Activated CD8-positive, alpha-beta memory T cell treated with anti-CD3 and anti-CD28 coated beads for 4 hours (primary cell): ENCODE measurements at places on chromosomes 5 and 9.

GRCh38 chr5:96902876-96903275, 26.6 kb downstream of the ERAP2 start:
- DNase-seq, result no peak

GRCh38 chr5:174610968-174611367, 113.4 kb upstream of the MSX2 start:
- DNase-seq, result no peak

GRCh38 chr5:77983482-77984199, 207.5 kb upstream of the TBCA start:
- no peak for DNase-seq

GRCh38 chr5:76764374-76764773, 48.4 kb downstream of the F2R start:
- no peak for DNase-seq

DNA sequence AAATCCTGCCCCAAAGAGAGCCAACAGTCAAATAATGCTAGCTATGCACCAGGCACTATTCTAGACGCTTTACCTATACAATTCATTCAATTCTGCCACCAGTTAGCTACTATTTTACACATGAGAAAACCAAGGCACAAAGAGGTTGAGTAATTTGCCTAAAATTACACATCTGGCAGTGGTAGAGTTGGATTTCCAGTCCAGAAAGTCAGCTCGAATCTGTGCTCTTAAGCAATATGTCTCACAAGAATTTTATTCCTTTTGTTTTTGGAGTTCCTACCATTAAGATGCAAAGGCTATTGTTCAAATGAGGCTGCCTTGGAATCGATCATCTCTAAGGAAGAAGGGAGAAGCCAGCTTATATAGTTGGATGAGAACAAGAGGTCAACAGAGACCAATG, 256.9 kb upstream of the RASA1 start:
- DNase-seq, result no peak

- DNase-seq, result no peak
These were observed 15.8 kb downstream of the TLN1 start for GRCh38 chr9:35716230-35716629.

- DNase-seq, result no peak
These were observed 262.9 kb upstream of the PTPRD start for GRCh38 chr9:10875752-10876151.

DNA sequence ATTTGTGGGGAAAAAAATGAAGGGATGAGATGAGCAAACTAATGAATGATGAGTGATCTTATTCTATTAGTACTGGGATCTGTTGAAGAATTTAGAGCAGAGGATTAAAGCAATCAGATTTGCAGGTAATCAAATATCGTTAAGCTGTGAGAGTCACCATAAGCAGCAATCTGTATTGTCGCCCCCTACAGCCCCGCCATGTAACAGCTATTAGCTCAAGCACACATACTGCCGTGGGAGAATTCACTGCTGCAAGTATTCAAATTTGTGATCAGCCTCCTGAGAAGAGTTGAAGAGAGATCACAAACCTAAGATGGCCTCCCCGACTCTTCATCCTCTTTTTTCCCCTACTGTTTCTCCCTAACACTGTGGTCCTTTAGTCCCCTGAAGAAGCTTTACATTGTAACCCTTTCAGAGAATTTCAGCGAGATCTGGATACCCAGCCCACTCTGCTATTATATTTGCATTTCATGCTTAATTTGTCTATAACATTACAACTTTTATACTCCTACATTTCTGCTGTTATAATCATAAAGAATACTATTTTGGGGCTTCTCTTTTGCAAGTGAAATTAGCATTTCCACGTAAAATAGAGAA, 28.5 kb upstream of the PHF24 start:
- no peak for DNase-seq

DNA sequence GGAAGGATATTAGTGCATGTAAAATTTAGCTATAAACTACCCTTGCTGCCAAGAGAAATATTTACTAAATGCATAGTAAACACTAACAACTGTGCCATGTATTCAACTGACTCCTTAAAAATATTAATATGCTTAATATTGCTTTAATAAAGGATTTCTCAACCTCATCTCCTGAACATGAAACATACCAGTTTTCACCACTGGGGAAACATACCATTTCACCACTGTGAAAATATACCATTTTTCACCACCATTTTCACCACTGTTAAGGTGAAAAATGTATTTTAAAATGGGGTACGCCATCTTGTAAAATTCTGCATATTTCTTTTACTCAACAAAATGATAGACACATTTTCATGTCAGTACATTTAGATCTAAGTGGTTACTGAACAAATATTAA, 4.5 kb downstream of the RAB14 start:
- DNase-seq, result no peak

DNA sequence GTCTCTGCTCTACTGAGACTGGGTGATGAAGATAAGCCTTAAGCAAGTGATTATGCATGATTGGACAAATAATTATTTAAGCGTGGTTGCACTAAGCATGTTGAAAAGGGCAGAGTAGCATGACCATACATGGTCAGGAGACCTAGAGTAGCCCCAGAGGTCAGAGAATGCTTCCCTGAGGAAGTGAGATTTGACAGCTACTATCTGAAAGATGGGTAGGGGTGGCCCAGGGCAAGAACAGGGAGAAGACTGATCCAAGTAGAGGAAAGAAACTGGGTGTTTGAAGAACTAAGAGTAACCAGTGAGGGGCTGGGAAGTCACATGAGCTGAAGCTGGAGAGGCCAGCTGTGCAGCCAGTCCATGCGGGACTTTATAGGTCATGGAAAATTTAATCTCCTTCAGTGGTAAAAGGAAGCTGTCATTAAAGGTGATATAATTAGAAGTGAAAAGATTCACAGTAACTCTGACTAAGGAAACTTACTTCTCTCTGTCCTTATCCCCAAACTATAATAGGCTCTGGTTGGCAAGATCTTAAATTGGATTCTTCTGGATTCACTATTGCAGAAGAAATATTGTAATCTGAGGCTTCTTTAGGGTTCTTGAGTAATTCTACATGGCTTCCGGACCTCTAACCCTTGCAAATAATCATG, 35.2 kb downstream of the YIPF5 start:
- DNase-seq, result no peak

GRCh38 chr9:113542741-113543140, 79.2 kb downstream of the RGS3 start:
- no peak for DNase-seq

DNA sequence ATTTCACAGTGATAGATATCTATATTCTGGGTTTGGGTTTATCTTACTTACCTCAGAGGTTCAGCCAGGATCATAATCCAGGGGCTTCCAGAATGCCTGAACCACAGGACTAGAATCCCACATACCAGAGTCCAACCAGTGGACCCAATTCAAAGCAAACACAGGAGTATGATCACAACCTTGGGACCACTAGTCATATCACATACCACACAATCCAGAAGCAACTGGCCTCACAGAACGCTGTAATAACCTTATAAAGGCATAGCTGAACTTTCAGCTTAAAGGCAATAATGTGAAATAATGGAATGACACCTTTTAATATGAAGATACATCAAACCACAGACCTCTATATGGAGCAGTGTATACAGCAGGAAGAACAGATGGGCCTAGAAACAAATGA, 25.3 kb downstream of the RAPGEF6 start:
- no peak for DNase-seq

DNA sequence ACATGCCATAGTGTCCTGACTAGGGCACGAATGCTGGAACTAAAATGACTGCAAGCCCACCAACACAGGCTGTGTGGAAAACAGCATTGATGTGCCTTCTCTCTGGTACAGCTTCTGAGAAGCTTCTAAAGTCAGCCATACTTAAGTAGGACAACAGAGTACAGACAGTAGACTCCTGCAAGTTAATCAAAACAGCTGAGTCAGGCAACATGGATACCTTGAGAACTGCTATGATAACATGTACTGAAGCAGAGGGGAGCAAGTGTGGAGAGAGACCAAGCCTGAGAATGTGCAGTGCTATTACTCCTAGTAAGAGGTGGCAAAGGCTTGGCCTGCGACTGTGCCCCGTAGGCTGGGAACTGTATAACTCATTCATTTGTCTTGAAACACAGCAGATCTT, 2.5 kb downstream of the ISCA1 start:
- DNase-seq, result no peak

DNA sequence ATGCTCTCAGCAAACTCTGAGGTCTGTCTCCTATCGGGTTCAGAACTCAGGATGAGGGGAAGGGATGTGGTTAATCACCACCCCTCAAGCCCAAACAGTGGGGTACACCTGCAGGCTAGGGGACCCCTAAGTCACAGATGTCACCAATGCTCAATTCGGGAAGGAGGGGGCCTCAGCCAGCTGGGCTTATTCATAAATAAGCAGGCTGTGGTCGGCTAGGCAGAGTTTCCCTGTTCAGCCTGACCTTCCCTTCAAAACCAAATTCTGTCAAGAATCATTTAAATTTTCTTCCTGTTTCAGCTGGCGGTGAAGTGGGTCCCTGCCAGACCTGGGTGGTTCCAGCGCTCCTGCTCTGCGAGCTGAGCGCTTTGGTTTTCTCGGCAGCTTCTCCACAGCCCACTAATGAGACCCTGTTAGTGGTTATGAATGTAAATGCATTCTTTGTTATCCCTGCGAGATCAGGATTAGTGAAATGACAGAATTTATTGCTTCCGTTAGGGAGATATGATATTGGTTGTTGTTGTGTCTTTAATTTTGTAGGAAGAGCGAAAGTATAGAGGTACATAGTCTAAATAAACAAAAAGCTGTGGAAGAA, 68.3 kb downstream of the AK8 start:
- DNase-seq, result no peak

GRCh38 chr5:170470808-170471404, 32.9 kb upstream of the KCNIP1 start:
- DNase-seq, result no peak

- no peak for DNase-seq
These were observed 10.4 kb downstream of the AMACR start for GRCh38 chr5:33997331-33997983.

DNA sequence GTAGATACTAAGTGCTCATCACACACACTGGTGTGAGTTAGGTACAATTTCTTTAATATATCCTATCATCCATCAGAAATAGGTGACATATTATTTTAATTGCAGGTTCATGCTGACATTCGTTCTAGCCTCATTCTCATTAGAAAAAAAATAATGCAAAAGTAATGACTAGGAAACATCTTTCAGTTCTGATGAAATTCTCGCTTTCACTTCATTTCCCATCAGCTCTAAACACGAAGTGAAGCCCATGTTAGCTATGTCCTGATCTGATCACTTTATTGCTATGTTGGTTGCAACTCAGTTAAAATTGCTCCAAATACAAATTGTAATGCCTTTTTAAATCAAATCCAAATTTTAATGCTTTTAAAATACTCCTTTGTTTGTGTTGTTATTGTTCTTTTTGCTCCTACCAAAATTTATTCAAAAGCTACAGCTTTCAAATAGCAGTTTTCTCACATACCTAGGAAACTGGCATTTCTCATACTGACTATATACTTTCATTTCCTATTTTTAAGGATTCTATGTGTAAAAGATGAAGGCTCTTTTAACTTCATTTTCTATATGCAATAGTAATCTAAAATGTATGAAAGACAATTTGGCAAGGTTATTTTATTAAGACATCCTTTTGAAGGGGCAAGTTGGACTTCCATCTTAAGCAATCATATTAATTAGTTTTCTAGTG, 1237.8 kb upstream of the ACO1 start:
- DNase-seq, result no peak

- no peak for DNase-seq
These were observed 135.7 kb downstream of the DOCK8 start for GRCh38 chr9:350384-350783.

DNA sequence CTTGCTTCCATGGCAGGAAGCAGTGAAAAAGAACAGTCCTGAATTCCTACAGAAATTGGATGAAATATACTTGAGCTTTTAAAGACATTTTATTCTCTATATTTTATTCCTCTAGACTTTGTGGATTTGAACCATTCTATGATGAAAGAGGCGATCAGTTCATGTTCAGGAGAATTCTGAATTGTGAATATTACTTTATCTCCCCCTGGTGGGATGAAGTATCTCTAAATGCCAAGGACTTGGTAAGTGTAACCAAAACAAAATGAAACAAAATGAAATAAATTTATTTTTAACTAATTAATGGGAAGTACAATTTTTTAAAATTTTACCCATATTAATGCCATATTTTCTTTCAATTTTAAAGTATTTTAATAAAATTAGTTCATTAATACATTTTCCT, 34.1 kb downstream of the STARD4 start:
- no peak for DNase-seq

- DNase-seq, result peak; percentile 39
These were observed 77.1 kb downstream of the SUSD1 start for GRCh38 chr9:112097712-112098688.
